Right cardiac atrium (tissue), 5 donors: ENCODE measurements at places on chromosomes 7 and 10.

- DNase-seq: no peak
Observed at GRCh38 chr7:20911081-20911480, 124.4 kb upstream of the SP8 start.

DNA sequence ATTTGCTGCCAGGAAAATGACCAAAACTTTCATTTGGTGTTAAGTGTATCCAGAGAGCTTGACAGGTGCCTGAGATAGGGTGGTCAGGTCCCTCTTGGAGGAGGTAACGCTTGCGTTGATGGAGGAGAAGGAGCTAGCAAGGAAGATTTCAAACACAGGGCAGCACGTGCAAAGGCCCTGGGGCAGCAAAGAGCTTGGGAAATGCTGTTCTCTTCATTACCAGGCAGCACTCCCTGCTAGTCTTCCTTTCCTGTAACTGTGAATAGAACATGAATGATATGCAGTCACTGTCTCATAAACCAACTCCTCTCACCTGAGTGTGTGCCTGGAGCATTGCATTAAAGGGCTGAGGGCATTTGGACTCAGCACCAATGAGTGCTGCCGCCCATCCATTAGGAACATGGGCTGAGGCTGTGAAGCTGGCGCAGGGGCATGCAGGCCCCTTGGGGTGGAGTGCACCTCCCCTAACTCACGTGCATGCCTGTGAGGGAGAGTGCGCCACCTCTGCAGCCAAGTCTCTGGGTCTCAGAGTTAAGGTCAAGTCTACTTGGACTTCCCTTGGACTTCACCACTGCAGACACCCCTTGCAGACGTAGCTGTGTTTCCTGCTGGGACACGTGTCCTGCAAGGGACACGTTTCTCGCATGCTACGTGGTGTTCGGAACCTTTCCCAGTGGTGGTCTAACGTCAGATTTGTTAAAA, 136.8 kb downstream of the PAXIP1 start:
- DNase-seq: no peak

- DNase-seq: no peak
Observed at GRCh38 chr7:21030237-21030871, 243.7 kb upstream of the SP8 start.

GRCh38 chr7:137195996-137196395, 147.5 kb downstream of the PTN start:
- DNase-seq: no peak

GRCh38 chr10:86654411-86655172, at the start of gene OPN4:
Gene OPN4, plus strand, starts transcription at chr10:86654547. Its CDS starts 237 bp downstream, at chr10:86654784.
- no peak for DNase-seq

GRCh38 chr10:74530981-74531380, 295.4 kb upstream of the KAT6B start:
- no peak for DNase-seq

- DNase-seq: no peak
Observed at GRCh38 chr10:48811461-48811860, 126.8 kb downstream of the WDFY4 start.
